NCI-H1436 (cell line): ENCODE measurements at places on chromosomes 2 and 18.

DNA sequence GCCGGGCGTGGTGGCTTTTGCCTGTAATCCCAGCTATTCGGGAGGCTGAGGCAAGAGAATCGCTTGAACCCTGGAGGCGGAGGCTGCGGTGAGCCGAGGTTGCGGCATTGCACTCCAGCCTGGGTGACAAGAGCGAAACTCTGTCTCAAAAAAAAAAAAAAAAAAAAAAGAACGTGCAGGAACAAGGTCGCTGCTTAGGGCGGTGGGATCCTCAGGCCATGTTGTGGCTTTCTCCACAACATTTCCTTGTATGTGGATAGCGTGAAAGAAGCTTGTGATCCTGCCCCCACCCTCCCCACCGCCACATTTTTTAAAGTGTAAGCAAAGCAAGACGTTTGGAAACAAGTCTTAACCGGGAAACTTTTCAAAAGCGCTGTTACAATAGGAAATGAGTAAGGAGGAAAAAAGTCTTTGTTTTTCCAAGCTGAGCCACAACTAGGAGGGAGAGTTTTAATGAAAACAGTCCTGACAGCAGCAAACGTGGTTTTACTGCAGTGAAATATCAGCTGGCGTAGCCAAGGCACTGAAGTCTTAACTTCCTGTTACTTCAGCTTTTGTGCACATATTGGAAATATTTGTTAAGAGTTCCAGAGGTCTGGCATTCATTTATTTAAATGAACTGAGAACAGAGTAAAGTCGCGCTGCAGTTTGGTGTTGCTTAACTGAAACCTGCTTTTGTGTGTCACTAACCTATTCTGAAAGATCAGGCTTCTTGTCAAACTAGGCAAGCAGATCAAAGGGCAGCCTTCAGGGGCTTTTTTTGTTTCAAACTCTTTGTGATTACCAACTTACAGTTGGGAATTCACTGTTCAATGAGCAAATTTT, 3.8 kb downstream of the TGIF1 start:
- DNase-seq, result no peak

DNA sequence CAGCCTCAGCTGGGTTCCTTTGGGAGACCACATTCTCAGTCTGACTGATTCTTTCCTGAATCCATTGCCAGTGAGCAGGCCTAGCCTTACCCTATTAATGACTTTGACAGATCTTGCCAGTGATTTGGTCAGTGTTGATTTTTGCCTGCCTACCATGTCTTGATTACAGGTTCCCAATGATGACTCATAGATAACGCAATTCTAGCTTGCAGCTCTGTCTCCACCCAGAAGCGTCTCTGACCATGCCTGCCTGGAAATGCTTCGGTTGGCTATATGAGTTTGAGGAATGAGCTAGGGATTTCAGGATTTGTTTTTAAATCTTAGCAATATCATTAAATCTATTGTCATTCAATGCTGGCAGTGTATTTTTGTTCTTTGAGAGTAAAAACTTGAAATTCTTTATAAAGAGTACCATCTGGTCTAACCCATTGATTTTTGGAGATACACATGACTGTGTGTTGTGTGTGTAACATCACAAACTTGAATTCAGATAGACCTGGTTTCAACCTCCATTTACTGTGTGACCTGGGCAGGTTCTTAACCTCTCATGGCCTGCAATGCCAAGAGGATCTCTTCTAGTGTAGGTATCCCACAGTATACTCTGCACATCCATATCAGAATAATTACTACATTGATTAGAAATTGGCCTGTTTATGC, 57.0 kb downstream of the CCDC150 start:
- no peak for DNase-seq

DNA sequence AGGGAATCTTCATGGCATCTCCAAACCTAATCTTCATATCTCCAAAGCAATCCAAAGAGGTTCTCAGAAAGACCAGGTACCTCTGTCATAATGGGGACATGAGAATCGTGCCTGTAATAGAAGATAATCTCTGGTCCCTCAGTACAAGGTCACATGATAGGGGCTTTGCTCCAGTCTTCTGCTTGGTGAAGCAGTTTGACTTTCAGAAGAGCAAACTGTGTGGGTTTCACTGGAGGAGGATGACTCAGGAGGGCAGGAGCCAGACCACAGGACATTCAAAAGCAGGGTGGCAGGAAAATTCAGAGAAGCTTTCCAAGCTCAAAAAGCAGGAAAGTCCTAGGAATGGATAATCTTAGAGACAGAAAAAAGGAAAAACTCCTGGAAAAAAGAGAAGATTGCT, 10.6 kb upstream of the PAX3 start:
- DNase-seq, result no peak

DNA sequence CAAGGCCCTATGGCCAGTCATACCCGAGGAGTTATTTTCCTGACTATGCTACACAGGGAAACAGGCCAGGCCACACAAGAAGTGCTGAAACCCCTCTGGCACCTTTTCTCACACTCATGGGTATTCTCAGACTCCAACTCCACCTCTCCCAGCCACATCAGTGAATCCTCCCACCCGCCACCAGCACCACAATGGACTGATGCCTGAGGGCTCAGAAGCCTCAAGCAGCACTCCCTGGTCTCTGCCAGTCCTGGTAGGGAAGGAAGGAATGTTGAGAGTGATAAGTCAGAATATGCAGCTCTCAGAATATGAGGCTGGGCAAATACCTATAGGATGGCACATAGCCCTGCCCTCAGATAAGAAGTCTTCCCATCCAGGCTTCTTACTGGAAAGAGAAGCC, 391.1 kb downstream of the ALK start:
- no peak for DNase-seq

DNA sequence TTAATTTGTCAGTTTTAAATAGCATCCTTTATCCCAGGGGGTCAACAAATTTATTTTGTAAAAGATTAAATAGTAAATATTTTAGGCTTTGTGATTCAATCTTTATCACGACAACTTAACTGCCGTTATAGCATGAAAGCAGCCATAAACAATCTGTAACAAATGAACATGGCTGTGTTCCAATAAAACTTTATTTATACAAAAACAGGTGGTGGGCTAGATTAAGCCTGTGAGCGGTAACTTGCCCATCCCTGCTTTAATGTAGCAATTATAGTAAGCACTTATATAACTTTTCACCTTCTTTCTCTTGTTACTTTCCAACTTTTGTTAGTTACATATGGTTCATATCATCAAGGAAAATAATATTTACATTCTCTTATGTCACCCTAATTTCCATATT, 121.9 kb downstream of the ATL2 start:
- no peak for DNase-seq

DNA sequence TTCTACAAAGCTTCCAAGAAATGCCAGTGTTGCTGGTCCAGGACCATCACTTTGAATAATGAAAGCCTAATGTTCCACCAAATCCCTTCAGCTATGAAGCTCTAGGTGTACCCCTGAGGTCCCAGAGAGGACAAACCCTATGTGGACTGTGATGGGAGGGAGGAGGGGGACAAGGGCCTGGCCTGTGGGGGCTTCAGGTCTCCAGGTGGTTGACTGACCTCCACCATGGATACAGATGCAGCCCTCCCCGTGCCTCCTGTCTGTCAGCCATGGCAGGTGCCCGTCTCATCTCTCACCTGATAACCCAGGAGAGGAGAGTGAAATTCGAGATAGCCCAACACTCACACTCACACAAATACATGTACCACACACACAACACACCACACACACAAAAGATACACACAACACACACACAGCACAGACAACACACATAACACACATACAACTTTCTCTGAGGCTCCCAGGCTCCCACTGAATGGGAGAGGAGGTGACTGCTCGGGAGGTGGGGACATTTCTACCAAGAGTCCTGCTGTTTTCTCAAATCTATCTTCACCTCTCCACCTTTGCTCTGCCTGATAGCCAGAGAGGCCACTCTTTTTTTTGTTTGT, 12.8 kb upstream of the RHOB start:
- DNase-seq, result no peak

DNA sequence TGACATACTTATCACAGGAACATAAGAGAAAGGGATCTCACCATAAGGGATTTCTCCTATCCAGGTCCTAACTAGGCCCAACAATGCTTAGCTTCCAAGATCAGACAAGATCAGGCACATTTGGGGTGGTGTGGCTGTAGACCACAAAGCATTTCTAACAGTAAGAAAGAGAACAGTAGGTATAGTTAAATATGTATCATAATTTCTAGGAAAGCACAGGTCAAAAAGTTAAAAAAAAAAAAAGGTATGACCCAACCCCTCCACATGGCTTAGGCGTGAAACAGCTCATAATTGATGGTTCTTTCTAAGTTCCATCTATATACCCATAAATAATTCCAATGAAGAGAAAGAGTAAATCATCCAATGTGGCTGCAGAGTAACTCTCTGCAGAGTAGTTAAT, 6.9 kb downstream of the PRKD3 start:
- DNase-seq, result no peak

DNA sequence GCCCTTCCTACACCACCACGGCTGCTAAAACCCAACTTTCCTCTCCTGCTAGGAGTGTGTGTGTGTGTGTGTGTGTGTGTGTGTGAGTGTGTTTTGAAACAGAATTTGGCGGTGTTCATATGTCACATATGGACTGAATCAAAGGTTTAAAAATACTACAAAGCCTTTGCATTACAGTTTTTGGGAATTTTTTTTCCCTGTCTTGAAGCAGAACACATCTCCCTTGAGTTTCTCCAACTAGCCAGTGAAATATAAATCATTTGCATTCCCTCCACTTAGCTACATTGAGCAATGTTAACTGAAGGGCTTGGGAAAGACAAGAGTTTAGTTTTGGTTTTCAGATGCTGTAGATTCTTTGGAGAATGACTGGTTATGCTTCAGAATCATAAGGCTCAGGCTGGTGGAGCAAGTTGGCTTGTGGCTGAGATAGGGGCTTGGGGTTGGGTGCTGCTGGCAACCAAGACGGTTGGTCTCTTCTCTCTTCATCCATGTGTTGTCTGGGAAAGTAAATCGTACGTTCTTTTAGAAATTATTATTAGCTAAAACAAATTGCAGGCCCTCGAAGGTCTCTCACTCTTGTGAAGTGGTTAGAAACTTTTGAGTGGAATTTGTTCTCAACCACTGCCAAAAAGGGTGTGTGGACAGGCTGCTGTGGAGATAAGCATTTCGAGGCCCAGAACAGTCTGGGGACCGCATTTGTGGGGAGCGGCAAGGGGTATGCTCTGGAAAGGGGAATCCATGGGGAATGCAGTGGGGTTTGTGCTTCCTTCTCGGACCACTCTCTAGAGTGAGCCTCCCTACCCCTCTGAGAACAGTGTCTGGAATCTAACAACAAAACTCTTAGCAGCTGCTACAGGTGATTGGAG, 1.4 kb downstream of the NRP2 start:
- DNase-seq, result no peak

DNA sequence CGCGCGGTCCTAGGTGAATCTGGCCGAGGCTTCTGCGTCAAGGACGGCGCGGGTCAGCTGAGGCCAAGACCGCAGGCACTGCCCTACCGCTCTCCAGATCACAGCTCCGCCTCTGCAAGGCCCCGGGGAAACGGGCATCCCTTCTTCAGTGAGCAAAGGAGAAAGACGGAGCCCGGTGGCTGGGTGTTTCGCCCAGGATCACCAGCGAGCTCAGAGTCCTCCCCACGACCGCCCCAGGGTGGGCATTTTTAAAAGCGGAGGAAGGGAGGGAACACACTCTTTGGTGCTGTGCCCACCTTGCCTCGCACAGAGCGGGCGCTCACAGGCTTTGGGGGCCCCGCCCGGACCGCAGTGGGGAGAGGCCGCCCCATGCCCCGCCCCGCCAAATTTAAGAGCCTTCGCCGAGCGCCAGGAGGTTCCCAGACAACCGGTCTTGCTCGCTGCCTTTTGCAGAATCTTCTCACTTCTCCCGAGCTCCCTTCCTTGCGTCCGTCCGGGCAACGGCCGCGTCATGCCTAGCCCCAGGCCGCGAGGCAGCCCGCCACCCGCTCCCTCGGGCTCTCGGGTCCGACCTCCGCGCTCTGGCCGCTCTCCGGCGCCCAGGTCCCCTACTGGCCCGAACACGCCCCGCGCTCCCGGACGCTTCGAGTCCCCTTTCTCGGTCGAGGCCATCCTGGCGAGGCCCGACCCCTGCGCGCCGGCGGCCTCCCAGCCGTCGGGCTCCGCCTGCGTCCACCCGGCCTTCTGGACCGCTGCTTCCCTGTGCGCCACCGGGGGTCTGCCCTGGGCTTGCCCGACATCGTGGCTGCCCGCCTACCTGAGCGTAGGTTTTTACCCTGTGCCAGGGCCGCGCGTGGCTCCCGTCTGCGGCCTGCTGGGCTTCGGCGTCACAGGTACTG, at the start of gene NOTO:
NOTO (plus strand) TSS at position 419 of the 899 bp plus-strand sequence; CDS start at position 512, 93 bp downstream.
- peak; percentile 5 for DNase-seq

GRCh38 chr2:24638568-24638967, 147.5 kb downstream of the NCOA1 start:
- DNase-seq, result no peak

DNA sequence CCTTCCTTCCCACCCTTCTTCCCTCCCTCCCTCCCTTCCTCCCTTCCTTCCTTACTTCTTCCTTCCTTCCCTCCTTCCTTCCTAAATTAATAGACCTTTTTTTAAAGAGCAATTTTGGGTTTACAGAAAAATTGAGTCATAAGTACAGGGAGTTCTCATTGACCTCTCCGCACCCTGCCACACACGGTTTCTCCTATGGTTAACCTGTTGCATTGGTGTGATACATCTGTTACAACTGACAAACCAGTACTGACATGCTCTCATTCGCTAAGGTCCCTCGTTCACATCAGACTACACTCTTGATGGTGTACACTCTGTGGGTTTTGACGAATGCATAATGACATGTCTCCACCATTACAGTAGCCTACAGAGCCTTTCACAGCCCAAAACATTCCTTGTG, 11.6 kb upstream of the SDC1 start:
- no peak for DNase-seq

GRCh38 chr18:23399067-23399466, 54.0 kb upstream of the RIOK3 start:
- DNase-seq, result no peak

GRCh38 chr2:145815933-145816332, 1296.0 kb upstream of the ZEB2 start:
- no peak for DNase-seq

GRCh38 chr2:216410550-216410949, 1.7 kb upstream of the SMARCAL1 start:
- DNase-seq, result no peak

GRCh38 chr2:138365581-138365980, 136.0 kb upstream of the SPOPL start:
- DNase-seq, result no peak
